Hepatocyte (in vitro differentiated cells): ENCODE measurements at places on chromosomes 11 and 22. TPM values are rescaled to one million over a fixed set of nuclear protein-coding genes. Genes with fewer than 3 reads are reported as not detected.

The OR56A1 gene
- not detected in 2 replicates for polyA plus RNA-seq

The C11orf21 gene
- 0.43 and 0.68 TPM in 2 replicates for polyA plus RNA-seq

The SERGEF gene
- 21.7 and 26.0 TPM in 2 replicates for polyA plus RNA-seq

The MMP13 gene
- not detected in 2 replicates for polyA plus RNA-seq

The BTG4 gene
- not detected in 2 replicates for polyA plus RNA-seq

The CLDN25 gene
- polyA plus RNA-seq = not detected in 2 replicates

The TEX12 gene
- not detected in 2 replicates for polyA plus RNA-seq

The SERHL2 gene
- polyA plus RNA-seq = 2.7 and 3.3 TPM in 2 replicates

The MFNG gene
- 3.3 and 6.3 TPM in 2 replicates for polyA plus RNA-seq

The MMP12 gene
- polyA plus RNA-seq = 0.16 and 0.60 TPM in 2 replicates
